ENCODE measurements at places on chromosomes 12 and 14.

DNA sequence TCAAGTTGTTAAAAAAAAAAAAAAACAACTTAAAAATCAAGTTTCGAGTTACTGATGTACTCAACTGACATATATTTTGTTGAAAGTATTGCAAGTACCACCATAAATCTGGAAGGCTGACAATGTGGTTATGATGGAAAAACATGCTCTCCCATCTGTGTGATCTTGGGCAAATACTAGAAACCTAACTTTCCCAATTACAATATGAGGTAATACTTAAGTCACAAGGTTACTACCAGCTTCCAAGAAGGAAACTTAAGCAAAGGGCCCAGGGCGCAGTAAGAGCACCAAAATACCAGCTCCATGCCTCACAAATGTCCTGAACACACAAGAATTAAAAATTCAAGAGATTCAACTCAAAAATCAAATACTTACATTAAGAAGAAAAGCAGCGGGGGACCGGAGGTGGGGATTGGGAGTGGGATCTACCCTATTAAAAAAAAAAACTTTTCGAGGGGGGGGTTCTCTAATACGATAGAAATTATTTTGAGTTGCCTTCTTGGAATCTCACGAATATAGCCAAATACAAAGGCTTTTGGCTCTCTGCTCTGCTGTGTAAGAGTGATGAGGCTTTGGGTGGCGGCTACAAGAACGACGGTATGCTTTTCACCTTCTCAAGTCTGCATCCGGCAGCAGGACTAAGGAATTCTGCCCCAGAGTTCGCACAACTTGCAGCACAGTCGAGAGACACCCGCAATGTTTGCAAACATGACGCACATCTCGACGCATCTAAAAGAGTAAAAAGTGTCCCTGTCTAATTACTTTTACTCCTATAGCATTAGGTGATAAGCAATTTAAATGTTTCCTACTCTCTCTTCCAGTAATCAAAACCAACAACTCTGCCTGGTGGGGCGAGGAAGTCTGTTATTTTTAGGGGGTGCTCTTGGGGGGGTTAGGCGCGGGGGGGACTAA lies 1.1 kb downstream of the SAV1 start:
- peak; percentile 6 for DNase-seq

DNA sequence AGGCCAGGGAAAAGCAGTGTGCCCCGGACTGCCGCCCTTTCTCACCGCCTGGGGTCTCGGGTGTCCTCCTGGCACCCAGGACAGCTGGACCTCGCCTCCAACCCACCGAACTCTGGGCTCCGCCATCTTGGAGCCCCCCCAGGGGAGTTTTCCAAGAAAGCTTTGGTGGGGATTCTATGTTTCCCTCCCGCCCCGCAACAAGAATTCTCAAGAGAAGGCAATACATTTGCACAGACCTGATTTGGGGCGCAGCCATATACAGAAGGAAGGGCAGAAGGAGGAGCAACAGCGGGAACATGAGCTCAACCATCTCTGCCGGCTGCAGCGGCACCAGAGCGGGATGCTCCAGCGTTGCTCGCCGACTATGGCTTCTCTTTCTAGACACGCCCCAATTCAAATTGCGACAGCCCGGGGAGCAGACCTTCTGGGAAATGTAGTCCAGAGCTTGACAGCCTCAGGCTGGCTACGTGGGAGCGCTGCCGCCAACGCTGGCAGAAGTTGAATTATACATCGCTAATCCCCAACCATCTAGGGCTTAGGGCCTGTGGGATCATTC lies at the start of gene RDH11:
TSS of gene RDH11 (minus strand) at position 371 of the 556 bp plus-strand sequence. CDS start at position 310, 61 bp downstream.
- peak; percentile 77 for DNase-seq

DNA sequence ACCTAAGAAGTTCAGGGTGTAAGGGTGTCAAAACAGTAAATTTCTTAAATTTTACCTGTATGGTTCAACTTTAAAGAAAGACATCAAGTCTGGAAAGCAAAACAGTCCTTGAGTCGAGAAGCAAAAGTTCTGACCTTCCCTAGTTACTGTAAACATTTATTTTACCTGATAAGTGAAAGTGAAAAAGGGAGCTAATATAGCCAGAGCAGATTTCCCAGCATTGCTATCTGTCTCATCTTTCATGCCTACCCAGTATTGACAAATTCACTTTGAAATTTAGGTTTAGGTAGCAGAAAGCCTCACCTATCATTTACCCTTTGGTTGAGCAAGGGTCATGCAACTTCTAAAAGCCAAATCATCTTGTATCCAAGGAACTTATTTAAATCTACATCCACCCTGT lies 24.5 kb downstream of the SLC38A4 start:
- DNase-seq = no peak

GRCh38 chr12:39626033-39626814 lies 6.6 kb upstream of the ABCD2 start:
- DNase-seq = no peak

- DNase-seq = no peak
These were observed 5.6 kb downstream of the RPAP3 start for GRCh38 chr12:47700263-47700662.

DNA sequence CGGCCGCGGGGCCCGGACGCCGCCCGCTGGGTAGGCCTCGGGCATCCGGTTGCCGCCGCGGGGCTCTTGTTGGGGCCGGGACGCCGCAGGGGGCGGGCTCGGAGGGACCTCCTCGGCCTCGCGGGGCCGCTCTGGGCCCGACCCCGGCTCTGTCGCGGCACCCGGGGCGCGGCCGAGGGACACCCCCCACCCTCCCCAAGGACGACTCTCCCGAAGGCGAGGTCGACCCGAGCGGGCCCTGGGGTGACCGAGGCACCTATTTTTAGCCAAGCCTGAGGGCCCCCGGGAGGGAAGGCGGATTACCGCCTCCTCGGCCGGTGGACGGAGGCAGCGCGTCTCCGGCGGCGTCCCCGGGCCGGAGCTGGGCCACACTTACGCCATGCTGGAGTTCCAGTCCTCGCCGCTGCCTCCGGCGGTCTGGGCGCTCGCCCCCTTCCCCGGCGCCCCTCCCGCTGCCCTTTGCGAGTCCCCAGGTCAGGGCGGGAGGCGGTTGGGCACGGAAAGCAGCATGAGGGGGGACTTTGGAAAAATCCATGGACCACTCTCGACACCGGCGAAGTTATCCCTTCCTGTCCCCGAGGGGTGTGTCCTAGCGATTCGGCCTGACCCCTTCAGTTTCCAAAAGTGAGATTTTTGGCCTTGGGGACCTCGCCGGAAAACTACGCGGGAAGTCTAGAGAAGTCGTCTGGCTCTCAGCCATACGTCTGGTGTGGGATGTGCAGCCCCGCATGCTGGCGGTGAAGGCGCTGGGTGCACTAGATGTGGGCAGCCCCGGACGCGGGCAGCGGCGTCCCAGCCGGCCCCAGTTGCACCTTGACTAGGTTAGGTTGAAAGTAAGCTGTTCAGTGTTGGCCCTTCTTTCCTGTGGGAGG lies 699 bp downstream of the KTN1 start:
- DNase-seq = no peak

DNA sequence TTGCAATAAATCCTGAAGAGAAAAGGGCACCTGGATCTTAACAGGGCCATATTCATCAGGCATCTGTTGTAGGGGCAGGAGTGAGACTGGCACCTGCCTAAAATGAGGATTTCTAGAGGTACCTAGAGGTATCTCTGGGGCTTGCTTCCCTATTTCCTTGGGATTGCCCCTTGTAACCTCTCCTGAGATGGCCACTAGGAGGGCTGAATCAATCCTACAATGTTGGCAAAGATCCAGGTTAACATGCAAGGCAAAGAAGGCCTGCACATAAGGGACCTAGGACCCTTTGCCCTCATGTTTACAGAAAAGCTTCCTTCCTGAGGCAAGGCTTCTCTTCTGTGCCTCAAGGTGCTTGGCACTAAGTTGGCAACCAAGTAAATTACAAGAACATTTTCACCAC lies 25.8 kb upstream of the CLEC4E start:
- DNase-seq = no peak

- no peak for DNase-seq
These were observed 120.6 kb upstream of the FKBP4 start for GRCh38 chr12:2673966-2674810.

DNA sequence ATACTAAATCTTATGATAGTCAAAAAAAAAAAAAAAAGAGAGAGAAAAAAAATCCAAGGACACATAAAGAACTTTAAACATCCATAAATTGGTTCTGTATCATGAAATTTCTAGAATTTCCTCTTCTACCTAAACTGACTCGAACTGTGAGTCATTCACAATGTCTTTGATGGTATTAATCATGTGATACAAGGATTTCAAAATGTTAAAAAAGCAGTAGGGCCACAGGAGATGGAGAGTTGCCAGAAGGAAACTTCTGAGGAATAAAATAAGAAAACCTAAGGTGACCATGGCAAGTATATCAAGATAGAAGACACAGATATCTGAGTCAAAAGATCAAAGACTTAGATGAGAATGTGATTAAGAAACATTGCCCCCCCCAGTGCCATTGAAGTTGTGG lies 1320.9 kb upstream of the FLRT2 start:
- DNase-seq = no peak

DNA sequence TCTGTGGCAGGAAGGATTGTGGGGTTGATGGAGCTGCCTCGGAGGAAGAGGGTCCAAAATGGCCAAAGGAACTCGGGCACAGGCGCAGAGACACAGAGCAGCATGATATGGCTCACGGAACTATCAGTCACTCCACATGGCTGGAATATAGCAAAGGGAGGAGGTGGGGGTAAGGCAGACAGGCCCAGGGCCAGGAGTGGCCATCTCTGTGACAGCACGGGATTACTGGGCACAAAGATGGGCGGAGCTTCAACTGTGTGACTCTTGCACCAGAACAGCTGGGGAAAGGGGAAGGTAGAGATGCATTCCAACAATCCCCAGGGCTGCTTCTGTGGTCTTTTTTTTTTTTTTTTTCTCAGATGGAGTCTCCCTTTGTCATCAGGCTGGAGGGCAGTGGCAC lies 24.8 kb upstream of the EML1 start:
- DNase-seq = no peak

DNA sequence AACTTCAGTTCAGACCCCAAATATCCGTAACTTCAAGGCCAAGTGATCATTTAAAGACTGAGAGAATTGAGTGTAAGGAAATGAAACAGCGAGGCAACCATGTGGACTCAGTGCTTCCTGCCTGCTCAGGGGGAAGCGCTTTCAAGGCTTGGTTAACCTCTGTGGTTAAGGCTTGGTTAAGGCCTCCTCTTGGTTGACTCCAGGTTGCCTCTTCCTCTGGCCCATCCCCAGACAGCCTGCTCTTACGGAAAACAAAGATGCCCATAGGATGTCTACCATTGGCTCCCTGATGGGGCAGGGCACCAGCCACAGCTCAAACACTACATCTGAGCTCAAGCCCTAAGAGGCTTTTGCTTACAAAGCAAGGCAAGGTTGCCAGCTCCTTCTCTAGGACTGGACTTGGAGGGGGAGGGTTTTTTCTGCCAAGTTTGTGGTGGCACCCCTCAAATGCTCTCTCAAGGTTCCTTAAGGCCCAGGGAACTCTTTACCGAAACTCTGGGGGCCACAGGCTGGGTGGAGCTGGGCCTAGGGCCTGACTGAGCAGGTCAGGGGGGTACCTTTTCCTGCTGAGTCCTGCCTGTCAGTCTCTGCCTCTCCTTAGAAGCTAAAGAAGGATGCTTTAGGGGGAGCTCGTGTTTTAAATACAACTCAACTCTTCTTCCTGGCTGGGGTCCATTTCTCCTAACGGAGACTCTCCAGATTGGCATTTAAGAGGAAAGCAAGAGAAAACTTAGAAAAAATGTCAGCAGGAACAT lies 13.7 kb downstream of the COL2A1 start:
- DNase-seq = no peak

DNA sequence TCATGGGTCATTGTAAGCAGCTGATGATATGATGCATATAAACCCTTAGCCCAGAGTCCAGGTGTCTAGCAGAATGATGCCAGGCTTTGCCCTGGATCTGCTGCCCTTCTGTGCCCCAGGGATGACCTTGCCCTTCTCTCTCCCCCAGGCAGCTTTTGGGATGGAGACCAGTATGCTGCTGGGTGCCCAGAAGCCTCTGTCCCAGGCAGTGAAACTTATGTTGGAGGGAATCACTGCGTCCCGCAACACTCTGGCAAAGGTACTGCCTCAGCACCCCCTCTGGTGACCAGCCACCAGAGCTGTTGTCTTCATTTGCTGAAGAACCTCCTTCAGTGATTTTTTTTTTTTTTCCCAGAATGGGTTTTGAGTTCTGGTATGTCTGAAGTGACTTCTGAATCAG lies 23.3 kb downstream of the CYP46A1 start:
- DNase-seq = no peak

GRCh38 chr14:63952933-63953437 lies 100.2 kb downstream of the SYNE2 start:
- DNase-seq = no peak

GRCh38 chr12:11667171-11667570 lies 17.7 kb downstream of the ETV6 start:
- no peak for DNase-seq

DNA sequence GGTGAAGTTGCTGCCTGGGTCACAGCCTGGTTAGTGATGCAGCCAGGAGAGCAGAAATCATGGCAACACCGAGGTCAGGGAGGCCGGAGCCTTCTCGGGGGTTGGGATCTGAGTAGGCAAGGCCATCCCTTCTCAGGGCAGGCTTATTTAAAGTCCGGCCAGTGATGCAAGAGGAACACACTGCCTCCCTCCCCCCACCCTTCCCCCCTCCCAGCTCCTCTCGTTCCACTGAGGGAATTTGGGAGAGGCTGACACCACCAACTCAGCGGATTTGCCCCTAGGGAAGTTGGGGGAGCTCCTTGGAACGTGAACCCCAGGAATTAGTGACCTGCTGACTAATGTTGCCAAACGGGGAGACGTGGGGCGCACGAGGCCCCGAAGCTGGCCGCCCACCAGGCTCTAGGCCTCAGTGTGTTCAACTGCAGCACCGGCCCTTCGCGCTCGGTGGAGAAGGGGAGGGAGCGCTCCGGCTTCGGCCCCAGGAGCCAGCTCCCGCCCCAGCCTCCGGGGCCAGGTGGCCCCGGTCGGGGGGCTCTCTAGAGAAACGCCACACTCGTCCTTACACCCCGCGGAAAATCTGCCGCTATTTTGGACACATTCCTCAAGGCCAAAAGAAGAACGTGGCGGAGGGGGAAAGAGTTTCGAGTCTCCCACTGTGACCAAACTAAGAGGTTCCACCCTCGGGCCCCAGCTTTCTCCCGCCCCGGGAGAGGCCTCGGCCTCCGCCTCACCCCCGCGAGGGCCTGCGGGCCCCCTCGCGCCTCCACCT lies 1.6 kb downstream of the CTDSP2 start:
- peak; percentile 58 for DNase-seq

- DNase-seq = no peak
These were observed 7.2 kb downstream of the HSP90AA1 start for GRCh38 chr14:102079700-102079979.
